Activated T-helper 9 cell treated with anti-CD3 and anti-CD28 coated beads, Interleukin-2, amount 50 U/mL, for 16 hours (primary cell): ENCODE measurements at places on chromosomes 1 and 21.

- DNase-seq, result no peak
Observed at GRCh38 chr1:207217778-207218511, 103.5 kb upstream of the CD55 start.

DNA sequence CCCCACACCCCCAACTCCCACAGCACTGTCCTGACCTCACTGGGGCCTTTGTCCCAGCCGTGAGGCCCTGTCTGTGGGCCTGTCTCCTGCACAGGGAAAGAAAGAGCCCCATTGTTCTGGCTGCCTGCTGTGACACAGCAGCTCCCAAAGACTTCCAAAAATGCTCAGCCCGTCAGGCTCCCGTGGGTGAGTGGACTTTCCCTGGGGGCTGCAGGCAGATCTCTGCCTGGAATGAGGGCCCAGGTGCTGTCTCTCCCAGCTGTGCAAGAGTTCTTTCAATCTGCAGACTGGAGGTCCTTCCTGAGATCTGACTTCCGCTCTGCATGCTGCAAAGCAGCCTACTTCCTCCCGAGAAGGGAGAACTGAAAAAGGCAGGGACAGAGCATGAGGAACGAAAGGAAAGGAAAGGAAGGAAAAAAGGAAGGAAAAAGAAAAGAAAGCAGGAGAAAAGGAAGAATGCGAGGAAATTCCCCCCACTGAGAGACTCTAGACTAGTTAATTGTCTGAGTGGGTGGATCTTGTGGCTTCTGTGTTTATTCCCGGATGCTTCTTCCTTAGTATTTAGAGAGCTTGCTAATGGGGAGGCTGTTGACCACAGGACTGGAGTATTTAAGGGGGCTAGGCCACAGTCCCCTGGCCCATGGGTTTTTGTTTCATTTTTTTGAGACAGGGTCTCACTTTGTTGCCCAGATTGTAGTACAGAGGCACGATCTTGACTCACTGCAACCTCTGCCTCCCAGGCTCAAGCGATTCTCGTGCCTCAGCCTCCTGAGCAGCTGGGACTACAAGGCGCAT lies 15.0 kb downstream of the NES start:
- DNase-seq, result no peak

GRCh38 chr1:65025794-65026193 lies 59.4 kb upstream of the JAK1 start:
- no peak for DNase-seq

- no peak for DNase-seq
Observed at GRCh38 chr1:42758641-42759040, 8.2 kb downstream of the P3H1 start.

DNA sequence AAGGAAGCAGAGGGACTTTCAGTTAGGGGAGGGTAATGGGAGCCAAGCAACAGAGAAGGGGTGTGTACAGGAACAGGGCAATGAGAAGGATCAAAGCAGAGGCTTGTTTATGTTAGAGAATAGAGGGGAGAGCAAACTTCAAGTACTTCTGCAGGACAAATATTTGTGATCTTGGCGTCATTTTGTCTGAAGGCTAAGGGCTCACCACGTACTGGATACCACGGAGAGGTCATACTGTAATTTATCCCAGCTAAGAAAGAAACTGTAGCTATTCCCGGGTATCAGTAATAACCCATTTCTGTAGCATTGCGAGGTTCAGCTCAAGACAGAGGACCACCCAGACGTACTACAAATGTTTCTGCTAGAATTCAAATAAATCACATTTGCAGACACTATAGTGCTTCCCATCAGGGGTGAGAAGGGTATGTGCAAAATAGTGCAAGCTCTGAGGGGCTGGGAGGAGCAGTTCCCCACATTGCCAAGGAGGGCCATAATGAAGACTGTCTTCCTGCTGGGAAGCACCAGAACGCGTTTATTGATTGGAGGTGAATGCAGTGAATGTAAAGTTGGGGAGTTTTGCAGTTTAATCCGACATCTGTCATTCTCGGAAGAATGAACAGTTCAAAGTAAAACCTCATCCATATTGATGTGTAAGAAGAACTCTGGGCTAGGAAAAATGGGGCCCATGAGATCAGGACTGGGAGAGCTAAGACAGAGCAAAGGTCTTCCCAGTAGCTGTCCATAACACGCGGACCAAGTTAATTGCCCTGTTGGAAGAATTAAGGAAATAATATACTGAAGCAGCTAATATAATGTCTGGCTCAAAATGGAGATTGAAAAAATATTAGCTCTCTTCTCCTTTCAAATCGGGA lies 136.9 kb downstream of the RWDD3 start:
- no peak for DNase-seq

GRCh38 chr21:31351438-31351837 lies 7.4 kb upstream of the TIAM1 start:
- DNase-seq, result no peak

GRCh38 chr1:6108937-6109614 lies 63.4 kb downstream of the KCNAB2 start:
- no peak for DNase-seq

DNA sequence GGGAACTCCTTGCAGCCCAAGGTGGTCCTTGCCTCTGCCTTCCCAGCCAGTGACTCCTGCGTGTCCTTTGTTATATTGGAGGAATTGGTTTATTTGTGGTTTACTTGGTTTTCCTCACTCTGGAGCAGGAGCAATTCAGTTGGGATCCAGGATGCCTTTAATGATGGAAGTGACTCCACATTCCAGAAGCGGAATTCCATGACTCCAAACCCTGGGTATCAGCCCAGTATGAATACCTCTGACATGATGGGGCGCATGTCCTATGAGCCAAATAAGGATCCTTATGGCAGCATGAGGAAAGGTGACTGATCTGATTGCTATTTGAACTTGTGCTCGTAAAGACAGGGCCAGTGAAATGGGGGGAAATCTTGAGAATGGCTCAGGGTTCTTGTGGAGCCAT lies 15.1 kb upstream of the PIGV start:
- DNase-seq, result no peak

DNA sequence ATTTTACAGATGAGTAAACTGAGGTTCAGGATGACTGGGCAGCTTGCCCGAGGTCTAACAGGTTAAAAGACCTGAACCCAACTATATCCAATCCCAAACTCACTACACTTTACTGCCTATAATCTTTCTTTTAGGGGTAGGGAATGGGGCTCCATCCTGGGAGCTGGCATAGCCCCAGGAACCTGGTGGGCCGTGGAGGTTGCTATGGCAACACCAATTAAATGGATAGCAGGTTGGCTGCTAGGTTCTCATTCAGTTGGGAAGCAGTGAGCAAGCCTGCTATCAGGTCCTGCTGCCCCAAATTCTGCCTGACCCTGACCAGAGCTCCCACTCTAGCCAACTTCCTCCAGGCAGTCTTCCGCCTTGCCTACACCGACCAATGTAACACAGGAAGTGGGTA lies 40.9 kb downstream of the LRP8 start:
- no peak for DNase-seq

- no peak for DNase-seq
Observed at GRCh38 chr1:227768125-227768439, 32.8 kb downstream of the SNAP47 start.

DNA sequence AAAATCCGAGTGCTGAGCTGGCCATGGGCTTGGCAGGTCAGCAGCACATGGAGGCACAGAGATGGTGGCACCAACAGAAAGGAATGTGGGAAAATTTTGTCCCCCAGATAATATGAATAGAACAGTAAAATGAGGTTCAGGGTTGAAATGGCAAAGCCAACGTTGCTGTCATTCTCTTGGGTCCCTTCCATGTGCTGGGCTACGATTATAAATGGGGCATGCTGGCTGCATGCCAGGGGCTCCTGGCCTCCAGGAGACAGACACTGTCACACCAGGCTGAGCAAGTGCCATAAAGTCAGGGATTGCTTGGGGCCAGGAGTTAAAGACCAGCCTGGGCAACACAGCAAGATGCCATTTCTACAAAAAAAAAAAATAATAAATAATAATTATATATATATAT lies 77.1 kb downstream of the TOMM20 start:
- DNase-seq, result no peak

GRCh38 chr1:9494936-9495758 lies 44.1 kb upstream of the SLC25A33 start:
- DNase-seq, result peak; percentile 50

- DNase-seq, result no peak
Observed at GRCh38 chr1:212070720-212071302, 35.3 kb downstream of the DTL start.

GRCh38 chr1:242784084-242784483 lies 259.6 kb upstream of the PLD5 start:
- no peak for DNase-seq

DNA sequence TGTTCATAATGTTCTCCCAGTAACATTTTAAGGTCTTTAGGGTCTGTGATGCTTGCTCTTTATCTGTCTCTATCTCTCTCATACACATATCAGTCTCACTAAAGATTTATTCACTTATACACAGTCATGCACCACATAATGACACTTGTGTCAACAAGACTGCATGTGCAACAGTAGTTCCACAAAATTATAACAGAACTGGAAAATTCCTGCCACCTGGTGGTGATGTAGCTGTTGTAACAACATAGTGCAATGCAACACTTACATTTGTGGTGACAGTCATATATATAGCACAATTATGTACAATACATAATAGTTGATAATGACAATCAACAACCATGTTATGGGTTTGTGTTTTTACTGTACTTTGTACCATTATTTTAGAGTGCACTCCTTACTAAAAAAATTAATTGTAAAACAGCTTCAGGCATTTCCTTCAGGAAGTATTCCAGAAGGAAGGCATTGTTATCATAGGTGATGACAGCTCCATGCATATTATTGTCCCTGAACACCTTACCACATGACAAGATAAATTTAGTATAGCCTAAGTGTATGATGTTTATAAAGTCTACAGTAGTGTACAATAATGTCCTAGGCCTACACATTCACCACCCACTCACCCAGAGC lies 8.1 kb downstream of the TDRD5 start:
- DNase-seq, result no peak
